Smooth muscle cell of the brain vasculature (primary cell): ENCODE measurements at places on chromosomes 2 and 18.

DNA sequence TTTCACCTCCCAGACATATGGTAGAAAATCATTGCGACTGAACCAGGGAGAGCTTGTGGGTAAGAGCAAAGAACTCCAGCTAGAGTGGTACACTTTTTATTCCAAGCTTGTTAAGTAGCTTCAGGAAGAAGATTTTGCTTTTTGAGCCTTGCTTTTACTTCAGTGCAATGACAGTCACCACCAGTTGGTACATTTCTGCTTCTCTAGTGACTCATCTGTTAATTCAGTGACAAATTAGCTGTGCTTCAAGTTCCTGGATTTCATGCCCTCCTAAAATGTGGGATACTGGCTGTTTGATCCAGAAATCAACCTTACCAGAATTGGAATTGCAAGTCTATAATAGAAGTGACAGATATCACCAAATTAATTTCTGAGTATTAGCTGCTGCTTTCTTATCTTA lies 117.6 kb upstream of the TTN start:
- no peak for DNase-seq

DNA sequence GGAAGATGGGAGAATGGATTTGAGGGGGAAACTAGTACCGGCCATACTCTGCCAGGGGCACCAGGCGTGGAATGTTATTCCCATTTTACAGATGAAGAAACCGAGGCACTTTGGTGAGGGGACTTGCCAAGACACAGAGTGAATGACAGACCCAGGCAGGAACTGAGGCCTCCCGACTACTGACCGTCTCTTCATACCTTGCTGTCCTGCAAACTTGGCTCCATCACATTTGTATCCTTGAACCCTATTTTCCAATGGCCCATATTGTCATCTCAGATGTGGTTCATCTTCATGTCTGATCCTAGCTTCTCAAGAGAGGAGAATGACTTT lies 6.2 kb upstream of the TFCP2L1 start:
- DNase-seq: no peak

- DNase-seq: no peak
These were observed 443.9 kb downstream of the PID1 start for GRCh38 chr2:228827056-228827700.

DNA sequence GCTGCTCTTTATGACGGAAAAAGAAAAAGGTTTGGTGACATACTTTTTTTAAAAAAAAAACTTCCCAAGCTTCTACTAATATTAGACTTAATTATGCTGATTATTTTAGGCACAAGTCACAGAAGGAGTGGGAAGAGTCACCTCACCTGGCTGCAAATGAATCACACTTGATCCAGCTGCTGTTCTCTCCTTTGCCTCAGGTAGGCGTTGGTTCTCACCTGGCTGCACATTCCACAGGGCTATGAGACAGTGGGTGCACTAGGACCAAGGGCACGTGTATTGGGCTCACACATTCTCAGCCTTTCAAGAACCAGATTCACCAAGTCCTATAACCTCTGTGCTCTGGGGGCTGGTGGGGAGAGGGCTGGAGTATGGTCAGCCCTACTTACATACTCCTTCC lies 93.3 kb downstream of the TGFA start:
- no peak for DNase-seq

GRCh38 chr2:3354986-3355385 lies 22.6 kb downstream of the EIPR1 start:
- DNase-seq: no peak

- no peak for DNase-seq
These were observed 42.2 kb downstream of the LPIN1 start for GRCh38 chr2:11788461-11789124.

GRCh38 chr2:663221-663620 lies 14.0 kb downstream of the TMEM18 start:
- DNase-seq: no peak

DNA sequence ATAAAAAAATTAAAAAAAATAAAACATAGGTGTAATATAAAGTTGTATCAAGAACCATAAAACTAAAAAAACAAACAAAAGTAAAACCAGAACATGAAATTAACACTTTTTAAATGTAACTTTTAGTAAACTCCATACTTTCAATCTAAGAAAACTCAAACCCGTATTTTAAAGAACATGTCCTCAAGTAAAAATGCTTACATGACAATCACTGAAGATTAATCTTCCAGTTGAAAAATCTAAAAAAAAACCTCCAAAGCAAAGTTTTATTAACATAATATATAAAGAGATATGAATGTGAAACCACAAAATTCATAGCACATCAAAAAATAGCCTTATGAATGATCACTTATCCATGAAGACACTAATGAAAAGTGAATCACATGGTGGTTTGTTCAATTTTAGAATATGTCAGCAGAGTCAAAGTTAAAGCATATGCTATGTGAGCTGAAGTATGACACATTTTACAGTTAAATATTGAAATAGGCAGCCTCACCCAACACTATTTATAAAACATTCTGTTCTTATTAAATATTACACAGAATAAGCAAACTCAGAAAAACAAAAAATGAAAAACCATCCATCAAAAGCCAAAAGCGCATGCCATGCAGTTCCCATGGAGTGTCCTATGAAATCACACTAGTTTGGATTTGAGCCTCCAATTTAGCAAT lies 23.1 kb upstream of the CHAC2 start:
- DNase-seq: no peak

DNA sequence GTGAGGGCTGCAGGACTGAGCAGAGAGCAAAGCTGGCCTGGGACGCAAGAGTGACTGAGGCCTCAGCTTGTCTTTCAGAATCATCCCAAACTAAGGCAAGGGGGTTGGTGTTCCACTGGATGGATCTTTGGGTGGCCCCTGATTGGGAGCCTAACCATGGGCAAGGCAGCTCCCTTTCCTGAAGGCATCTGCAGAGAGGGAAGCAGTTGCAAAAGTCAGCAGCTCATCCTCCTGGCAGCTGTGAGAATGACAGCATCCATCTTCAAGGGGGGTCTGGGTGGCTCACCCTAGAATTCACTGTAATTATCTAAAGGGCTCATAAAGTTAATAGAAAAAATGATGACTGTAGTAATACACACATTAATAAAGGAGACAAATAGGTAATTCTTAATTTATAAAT lies 46.5 kb upstream of the RAB31 start:
- no peak for DNase-seq

- DNase-seq: no peak
These were observed 17.7 kb downstream of the ITGB1BP1 start for GRCh38 chr2:9405636-9406035.

DNA sequence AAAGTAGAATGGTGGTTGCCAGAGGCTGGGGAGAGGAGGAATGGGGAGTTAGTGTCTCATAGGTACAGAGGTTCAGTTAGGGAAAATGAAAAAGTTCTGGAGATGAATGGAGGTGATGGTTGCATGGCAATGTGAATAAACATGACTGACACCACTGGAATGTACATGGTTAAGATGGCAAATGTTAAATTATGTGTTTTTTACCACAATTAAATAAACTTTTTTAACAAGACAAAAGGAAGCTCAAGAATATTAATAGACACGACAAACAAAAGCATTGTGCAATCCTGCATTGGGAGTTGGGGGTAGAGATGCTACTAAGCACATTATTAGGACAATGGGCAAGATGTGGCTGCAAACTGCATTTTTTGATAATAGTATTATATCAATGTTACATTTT lies 147.7 kb downstream of the TWIST2 start:
- DNase-seq: no peak

GRCh38 chr2:209331291-209331844 lies 92.5 kb upstream of the MAP2 start:
- peak; percentile 7 for DNase-seq

GRCh38 chr2:9519250-9519649 lies 36.4 kb downstream of the ADAM17 start:
- no peak for DNase-seq

- DNase-seq: no peak
These were observed at the start of gene TMEM200C for GRCh38 chr18:5895299-5895875. TSS of gene TMEM200C (minus strand) at chr18:5895522. CDS start at chr18:5892063, 3,459 bp downstream.

DNA sequence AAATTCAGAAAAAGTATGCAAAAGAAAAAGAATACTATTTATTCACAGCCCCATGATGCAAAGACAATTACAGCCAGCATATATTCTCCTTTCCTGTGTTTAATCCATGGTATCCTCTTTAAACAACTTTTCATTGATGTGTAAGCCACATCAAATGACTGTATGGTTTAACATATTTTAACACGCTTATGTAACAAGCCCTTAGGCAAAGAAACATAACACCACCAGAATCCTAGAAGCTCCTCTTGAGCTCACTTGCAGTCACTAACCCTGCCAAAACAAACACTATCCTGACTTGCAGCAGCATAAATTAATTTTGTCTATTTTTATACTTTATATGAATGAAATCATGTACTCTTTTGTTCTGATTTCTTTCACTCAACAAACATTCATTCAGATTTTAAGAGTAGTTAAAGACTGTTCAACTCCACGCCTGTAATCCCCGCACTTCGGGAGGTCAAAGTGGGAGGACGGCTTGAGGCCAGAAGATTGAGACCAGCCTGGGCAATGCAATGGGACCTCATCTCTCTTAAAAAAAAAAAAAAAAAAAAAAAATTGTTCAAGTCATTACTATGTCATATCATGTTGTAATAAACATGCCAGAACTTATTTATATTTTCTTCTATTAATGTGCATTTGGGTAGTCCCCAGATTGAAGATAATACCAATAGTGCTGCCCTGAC lies 226.3 kb downstream of the NBAS start:
- DNase-seq: peak; percentile 45

GRCh38 chr2:173764094-173764493 lies 201.1 kb downstream of the SP3 start:
- DNase-seq: no peak

GRCh38 chr2:71276311-71277146 lies 49.6 kb upstream of the PAIP2B start:
- DNase-seq: peak; percentile 28

- no peak for DNase-seq
These were observed 84.6 kb downstream of the TMEM237 start for GRCh38 chr2:201558665-201559064.

DNA sequence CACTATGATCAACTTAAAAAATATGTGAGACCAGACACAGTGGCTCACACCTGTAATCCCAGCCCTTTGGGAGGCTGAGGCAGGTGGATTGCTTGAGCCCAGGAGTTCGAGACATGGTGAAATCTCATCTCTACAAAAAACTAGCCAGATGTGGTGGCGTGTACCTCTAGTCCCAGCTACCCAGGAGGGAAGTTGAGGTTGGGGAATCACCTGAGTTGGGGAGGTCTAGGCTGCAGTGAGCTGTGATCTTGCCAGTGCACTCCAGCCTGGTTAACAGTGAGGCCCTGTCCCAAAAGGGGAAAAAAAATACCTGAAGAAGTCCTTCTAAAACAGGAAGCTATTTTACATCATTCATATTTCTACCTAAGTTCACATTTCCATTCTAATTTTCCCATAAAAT lies 144.0 kb downstream of the EML6 start:
- DNase-seq: no peak

- no peak for DNase-seq
These were observed 163.0 kb downstream of the FAM210A start for GRCh38 chr18:13563390-13563805.

DNA sequence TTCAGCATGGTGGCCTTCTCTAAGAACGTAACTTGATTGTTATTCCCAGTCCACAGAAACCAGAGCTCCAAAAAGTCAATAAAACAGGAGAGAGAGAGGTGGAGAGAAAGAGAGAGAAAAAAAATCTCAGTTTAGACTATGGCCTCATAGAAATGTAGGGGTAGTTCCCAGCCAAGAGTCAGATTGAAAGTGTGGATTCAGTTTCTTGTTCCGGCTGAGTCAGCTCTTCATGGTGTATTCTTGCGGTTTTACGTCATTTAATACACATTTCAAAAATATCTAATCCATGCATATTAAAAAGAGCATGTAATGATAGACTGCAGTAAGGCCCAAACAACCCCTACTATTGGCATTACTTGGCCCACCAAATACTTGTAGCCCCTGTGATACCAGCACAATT lies 303.9 kb downstream of the ETAA1 start:
- DNase-seq: no peak

- no peak for DNase-seq
These were observed 161.0 kb downstream of the BARD1 start for GRCh38 chr2:214648520-214648919.

- DNase-seq: no peak
These were observed 72.1 kb upstream of the MAP4K4 start for GRCh38 chr2:101625387-101625786.

GRCh38 chr2:23719716-23720115 lies 207.2 kb downstream of the ATAD2B start:
- DNase-seq: no peak

DNA sequence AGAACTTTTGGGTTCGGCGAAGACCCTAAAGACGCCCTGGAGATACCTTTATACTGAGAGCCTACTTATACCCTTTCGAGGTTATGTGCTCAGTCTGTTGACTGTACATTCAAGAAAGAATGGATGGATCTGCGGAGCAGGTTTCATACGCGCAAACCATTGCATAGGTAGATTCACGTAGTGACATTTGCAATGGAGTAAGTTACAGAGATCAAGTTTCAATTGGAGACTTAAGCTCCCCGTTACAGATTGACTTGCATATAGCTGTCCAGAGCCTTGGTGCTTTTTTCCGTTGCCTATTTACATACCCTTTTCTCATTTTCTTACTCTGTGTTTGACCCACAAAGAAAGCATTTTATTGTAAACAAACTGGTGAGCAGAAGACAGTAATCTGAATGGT lies 923 bp downstream of the PSMD1 start:
- DNase-seq: no peak

DNA sequence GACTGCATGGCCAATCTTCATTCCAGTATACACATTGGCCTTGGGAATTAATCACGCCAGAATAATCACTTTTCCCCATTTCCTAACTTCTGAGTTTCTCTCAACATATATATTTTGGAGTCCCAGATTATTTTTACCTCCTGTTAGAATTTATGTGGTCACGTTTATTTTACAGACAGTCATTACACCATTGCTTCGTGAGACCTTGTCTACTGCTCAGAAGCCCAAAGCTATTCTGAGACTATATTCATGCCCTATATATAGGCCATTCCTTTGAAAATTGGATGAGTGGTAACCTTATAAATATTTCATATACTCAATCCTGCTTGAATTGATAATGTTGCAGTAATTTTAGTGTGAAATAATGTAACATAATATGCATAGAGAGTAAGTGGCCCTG lies 610.0 kb upstream of the CDH2 start:
- no peak for DNase-seq

- no peak for DNase-seq
These were observed 323.1 kb downstream of the RBM43 start for GRCh38 chr2:150938527-150938926.

DNA sequence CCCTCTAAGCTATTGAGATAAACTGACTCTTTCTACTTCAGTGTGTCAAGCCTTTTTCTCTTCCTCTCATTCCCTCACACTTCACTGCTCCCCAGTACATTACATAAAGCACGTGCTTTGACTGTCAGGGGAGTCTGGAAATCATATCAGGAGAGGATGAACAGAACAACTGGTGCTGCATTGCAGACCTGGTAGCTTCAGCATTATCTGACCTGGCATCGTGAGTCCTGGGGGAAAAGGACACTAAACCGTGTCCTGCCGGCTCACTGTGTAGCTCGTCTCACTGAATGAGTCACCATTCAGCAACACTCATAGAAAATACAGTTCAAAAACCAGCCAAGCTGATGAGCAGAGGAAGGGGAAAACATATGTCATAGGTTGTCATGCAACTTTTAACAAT lies 108.5 kb upstream of the UNC80 start:
- no peak for DNase-seq

- DNase-seq: no peak
These were observed 767.8 kb upstream of the FANCL start for GRCh38 chr2:59008950-59009349.

- no peak for DNase-seq
These were observed 506.5 kb upstream of the NRP2 start for GRCh38 chr2:205175831-205176230.

- DNase-seq: no peak
These were observed 72.3 kb downstream of the SPATS2L start for GRCh38 chr2:200378652-200379290.
